CD4-positive, alpha-beta T cell treated with Interleukin-15 for 4 hours (primary cell): ENCODE measurements at places on chromosomes 6 and 20.

DNA sequence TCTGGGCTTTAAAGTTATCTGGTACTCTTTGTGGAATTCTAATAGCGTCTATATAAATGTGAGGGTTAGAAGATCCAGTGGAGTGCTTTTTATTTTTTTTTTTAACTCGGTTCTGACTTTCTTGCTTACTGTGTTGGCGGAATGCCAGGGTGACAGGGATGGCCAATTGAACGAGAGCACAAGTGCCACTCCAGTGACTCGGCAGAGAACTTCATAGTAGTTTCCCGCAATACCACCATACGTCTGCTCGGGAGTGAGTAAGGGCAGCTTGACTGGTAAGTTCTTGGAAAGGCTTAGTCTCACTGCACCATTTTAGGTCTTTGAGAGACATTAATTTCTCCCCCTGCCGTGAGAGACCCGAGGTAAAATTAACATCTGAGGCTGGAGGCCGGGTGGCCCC is 49.4 kb upstream of the TULP1 start:
- no peak for DNase-seq

GRCh38 chr20:59385480-59385879 is 85.1 kb downstream of the EDN3 start:
- DNase-seq: no peak

DNA sequence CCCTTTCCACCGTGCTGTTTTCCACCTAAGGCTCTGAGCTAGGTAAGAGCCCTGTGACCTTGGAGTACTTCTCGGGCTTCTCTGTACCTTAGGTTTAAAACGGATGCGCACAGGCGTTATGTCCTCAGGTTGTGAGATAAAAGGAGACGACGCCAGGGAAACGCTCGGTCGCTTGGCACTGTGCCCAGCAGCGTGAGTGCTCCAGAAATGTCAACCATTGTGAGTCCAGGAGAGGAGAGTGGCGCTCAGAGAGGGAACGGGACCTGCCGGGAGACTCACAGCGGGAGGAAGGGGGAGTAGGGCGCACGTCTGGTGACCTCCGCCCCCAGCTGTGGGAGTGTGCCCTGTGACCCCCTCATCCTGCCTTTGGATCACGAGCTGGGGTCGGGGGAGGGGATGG is 33.8 kb upstream of the SCRT2 start:
- DNase-seq: no peak

- no peak for DNase-seq
Measured at GRCh38 chr6:107578642-107579341, 88.9 kb downstream of the SOBP start.

GRCh38 chr6:155045561-155046404 is 50.7 kb downstream of the TIAM2 start:
- no peak for DNase-seq

- no peak for DNase-seq
Measured at GRCh38 chr20:7449269-7449668, 491.0 kb downstream of the HAO1 start.

GRCh38 chr6:108777536-108777935 is 70.7 kb upstream of the ARMC2 start:
- no peak for DNase-seq

GRCh38 chr6:32188381-32189068 is 1.5 kb downstream of the PBX2 start:
- no peak for DNase-seq

DNA sequence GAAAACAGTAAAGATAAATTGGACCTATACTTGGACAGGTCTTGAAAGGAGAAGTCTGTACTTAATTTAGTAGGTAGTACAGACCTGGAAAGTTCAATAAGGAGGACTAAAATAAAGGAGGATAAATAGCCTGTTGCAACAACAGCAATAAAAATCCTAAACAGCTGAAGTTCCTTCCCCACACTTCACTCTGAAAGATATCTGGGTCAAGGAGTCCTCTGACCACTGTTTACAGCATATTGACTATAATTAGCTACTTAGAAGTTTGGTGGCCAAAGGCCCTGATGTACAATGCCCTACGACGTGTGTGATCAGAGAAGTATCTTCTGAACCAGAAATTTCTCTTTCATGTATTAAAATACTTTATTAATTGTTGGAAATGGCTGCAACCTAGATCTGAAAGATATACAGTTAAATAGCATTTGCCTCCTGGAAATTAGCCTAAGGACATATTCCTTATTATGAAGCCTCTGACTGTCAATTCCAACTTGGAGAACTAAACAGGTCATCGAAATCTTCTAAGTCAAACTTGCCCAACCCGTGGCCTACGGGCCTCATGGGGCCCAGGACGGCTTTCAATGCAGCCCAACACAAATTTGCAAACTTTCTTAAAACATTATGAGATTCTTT is 82.8 kb downstream of the KIF13A start:
- no peak for DNase-seq

DNA sequence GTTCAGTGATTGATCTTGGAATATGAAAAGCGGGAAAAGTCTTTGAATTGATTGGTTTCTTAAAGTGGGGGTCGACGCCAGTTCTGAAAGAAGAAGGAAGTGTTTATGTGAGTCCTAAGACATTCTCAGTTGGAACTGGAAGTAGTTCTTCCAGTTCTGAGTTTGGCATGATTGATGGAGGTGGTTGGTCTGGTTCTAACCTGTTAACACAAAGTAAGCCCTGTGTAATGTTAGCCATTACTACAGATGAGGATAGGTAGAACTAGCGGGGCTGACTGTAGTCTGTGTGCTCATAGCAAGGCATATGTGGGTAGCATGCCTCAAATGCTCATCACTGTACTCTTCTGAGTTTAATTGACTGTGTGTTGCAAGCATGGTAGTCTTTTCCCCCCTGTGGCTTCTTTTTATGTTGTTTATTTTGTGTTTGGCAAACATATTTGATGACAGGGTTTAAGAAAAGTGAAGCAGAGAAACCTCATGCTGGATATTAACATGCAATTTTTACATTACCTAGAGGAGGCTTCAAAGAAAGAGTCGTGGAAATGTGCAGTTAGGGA is 24.9 kb downstream of the CITED2 start:
- no peak for DNase-seq

DNA sequence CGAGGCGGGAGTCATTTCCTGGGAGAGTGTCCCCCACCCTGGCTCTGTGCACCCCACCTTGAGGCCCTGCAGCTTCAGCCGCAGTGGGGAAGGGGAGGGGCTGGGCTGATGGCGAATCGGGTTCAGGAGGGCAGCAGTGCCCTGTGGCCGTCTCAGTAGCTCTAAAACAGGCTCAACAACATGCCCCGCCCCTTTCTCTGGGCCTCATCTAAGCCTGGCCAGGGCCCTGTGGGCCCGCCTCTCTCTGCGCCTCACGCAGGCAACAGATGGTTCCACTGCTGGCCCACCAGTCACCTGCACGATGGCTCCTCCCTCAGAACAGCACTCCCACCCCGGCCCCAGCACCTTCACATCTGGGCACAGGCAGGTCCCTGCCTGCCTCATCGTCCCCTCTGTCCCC is 30.2 kb downstream of the CHRNA4 start:
- no peak for DNase-seq

DNA sequence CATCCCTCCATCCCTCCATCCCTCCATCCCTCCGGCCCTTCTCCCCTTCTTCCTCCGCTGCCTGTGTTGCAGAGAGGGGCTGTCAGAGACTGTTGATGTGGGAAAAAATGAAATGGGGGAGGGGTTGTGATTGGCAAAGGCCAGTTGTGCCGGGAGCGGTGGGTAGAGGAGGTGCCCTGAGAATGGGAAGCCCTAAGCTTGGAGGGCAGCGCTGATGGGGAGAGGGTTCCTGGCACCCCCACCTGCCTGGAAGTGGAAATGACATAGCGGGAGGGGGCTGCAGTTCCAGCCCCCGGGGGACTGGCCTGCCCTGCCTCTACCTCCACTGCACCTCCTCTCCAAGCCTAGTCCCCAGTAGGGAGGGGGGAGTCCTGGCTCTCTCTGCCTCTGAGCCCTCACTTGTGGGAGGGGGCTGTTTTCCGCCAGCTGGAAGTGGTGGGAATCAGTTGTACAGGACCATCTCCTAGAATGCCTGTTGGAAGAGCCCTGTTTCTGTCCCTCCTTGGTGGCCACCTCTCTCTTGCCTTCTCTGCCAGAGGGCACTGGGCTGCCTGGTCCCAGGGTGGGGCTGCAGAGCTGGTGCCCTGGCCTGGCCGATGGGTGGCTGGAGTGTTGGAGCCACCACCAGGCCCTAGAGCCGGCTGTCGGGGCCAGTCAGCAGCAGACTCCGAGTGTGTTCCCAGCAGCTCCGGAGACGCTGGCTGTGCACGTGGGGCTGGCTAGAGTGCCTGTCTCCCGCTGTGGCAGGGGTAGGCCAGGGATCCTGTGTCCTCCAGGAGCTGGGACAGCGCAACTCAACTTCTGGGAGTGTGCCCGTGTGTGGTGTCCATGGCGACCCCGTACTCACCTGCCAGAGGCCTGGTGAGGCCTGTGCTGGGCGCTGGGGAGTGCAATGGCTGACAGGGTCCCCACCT is 1.5 kb downstream of the DLGAP4 start:
- DNase-seq: no peak

- DNase-seq: no peak
Measured at GRCh38 chr20:41560970-41561369, 57.2 kb downstream of the CHD6 start.
